NCI-H2081 (cell line): ENCODE measurements at places on chromosomes 1 and 21.

GRCh38 chr1:78303620-78304019 lies 187.2 kb upstream of the PTGFR start:
- no peak for DNase-seq

- DNase-seq = no peak
These were observed 13.0 kb upstream of the CNIH4 start for GRCh38 chr1:224343679-224344078.

DNA sequence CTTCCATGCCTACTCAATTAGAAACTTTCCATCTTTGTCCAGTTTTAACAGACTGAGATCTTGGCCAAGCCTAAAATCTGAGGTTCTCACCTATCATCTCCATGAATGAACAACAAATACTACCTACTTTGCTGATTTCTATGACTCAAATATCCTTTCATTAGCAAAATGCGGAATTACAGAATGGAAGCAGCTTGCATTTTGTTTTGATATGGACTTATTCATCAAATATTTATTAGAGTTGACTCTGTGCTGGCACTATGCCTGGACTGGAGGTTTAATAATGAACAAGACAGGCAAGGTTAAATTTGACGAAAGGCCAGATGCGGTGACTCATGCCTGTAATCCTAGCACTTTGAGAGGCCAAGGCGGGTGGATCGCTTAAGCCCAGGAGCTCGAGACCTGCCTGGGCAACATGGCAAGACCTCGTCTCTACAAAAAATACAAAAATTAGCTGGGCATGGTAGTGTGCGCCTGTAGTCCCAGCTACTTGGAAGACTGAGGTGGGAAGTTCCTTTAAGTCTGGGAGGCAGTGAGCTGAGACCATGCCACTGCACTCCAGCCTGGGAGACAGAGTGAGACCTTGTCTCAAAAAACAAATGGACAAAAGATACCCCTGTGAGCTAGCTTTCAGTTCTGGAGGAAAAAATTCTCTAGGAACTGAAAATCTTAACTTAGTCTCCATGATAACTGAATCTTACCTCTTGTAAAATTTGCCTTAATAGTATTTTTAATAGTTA lies 29.4 kb upstream of the SOD1 start:
- no peak for DNase-seq

- peak; percentile 6 for DNase-seq
These were observed 7.8 kb downstream of the C1orf162 start for GRCh38 chr1:111481387-111482221.

DNA sequence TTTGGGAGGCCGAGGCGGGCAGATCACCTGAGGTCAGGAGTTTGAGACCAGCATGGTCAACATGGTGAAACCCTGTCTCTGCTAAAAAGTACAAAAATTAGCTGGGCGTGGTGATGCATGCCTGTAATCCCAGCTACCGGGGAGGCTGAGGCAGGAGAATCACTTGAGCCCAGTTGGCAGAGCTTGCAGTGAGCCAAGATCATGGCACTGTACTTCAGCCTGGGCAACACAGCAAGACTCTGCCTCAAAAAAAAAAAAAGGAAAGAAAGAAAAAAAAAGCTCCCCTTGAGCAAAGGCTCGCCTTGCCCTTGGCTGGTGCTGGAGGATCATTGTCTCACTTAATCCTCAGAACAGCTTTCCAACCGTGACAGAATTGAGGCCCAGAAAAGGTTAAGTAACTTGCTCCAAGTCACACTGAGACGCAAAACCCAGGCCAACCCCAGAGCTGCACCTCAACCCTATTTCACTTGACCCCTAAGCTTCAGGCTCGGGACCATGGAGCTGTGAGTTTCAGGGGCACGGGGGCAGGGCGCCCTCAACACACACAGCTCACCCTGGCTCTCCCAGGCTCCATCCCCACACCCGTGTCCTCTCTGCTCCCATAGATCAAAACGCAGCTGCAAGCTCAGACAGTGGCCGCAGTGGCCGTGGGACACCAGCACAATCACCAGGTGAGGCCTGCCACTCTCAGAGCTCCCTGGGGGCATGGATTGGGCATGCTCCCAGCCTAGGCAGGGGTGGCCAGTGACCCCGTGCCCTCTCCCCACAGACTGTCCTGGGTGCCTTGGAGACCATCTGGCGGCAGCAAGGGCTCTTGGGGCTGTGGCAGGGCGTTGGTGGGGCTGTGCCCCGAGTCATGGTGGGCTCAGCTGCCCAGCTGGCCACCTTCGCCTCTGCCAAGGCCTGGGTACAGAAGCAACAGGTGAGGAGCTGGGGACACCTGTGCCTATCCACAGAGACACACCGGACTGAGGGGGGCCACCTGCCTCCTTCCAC lies 1.6 kb downstream of the SLC25A34 start:
- no peak for DNase-seq

- DNase-seq = no peak
These were observed 42.1 kb downstream of the DMRTB1 start for GRCh38 chr1:53501065-53502005.

GRCh38 chr1:17359031-17359430 lies 13.0 kb upstream of the PADI6 start:
- no peak for DNase-seq

DNA sequence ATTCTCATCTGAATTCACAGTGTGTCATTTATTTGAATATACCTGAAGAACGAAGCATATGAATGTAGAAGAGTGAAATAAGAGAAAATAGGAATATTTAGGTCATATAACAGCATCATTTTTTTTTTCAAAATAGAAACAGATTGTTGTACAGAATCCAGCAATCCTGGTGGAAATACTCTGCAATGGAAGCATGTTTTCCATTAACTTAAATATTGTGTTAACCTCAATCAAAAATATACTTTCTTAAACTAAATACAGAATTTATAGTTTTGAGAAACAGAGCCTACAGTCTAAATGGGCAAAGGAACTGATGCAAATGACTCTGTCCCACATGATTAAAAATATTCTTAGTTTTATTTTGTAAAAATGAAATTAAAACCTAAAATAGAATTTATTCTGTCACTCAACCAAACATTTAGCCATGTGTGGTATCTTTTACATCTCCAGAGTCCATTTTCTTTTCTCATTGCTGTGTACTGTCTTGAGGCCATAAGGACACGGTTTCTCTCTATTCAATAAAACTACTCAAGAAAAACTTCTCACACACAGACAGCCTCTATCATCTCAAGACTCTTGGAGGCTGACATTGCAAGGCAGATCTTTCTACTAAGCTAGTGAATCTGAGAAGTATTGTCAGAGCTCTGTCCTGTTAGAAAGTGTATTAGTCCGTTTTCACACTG lies 322.6 kb downstream of the LTN1 start:
- DNase-seq = no peak

GRCh38 chr1:236389253-236389652 lies 4.8 kb upstream of the EDARADD start:
- DNase-seq = no peak

DNA sequence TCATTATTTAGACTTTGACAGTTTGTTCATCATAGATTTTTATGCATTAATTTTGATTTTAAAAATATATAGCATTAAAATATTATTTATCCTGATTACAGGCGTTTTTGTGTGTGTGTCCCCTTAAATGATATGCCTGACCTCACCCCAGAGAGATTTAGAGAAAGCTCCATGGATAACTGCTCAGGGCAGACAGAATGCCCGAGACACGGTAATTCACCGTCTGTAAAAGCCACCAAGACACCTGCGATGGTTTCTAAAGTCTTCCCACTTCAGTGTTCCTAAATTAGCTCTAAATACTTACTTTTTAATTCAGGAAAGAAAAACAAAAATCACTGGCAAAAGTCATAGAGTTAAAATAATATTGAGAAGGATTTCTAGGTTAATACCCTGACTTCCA lies 350.6 kb upstream of the RUNX1 start:
- no peak for DNase-seq

GRCh38 chr1:116664366-116664977 lies 3.1 kb downstream of the IGSF3 start:
- peak; percentile 37 for DNase-seq

GRCh38 chr1:94831641-94832040 lies 11.5 kb downstream of the SLC44A3 start:
- no peak for DNase-seq

DNA sequence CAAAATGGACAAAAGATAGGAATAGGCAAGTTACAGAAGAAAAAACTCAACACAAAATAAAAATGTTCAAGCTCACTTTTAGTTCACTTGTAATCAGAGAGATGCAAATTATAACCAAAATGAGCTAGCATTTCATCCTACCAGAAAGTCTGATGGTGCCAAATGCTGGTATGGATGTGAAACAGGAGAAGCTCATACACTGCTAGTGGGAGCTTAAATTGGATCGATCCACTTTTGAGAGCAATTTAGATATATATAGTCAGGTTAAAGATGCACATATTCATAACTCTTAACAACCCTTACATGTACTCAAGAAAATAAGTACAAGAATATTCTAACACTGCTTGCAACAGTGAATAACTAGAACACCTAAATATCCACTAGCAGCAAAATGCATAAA lies 18.5 kb upstream of the CAMSAP2 start:
- no peak for DNase-seq

DNA sequence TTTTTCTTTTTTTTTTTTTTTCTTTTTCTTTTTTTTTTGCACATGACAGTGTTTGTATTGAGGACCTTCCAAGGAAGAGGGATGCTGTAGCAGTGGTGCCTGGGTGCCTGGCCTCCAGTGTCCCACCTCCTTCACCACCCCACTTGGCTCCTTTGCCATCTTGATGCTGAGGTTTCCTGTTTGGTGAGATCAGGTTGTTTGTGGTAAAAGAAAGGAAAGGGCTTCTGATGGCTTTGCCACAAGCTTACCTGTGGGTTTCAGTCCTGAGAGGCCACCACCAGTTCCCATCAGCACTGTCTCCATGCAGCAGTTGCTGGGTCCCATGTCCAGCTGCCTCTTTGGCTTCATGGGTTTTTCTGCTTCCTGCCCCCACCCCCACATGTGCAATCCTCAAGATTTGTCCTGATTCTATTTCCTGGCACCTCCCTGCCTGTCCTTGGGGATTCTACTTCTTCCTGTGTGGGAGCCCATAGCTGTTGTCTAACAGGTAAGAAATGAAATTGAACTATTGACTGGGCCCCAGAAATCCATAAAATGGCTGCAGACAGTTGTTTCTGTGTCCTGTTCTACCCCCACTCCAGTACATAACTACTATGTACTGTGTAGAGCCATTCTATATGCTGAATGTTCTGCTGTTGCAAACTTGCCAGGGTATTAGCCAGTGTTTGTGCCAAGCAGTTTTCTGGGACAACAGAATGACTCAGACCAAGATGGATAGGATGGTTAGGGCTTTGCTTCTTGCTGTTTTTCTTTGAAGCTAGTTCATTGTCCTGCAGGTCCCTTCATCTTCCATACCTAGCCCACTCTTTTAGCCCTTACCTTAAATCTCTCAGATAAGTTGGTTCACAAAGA lies 4.2 kb upstream of the CCDC28B start:
- no peak for DNase-seq

DNA sequence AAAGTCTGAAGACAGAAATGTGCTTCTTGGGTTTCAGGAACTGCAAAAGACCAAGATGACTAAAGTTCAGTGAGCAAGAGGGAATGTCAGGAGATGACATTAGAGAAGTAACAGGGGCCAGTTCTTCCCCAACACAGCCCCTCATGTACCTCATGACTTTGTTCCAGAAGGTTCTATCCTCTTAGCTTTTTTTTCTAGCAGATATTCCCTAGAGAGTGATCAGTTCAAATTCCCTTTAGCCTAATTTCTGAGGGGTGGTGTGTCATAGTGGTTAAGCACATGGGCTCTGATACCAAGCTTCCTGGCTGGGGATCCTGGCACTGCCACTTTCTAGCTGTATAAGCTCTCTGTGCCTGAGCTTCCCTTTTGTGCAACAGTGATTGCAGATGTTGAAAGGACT lies 108.0 kb downstream of the LBR start:
- DNase-seq = no peak

GRCh38 chr1:13948888-13949391 lies 249.0 kb downstream of the PRDM2 start:
- no peak for DNase-seq

DNA sequence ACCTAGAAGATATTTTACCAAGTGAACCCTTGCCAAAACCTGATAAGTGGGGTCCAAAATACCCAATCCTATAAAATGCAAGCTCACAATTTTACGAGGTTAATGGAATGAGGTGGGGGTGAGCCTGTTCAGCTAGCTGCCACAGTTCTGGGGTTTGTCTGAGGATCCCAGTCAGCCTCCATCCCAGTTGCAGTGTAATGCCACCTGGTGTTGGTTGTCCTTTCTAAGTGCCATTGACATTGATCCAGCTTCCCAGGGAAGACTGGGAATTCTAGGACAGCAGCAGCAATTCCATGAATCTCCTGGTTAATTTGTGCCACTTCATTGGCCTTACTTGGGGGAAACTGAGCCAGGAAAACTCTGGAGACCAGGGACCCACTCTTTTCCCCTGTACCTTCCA lies 298.3 kb downstream of the RWDD3 start:
- DNase-seq = no peak

- DNase-seq = no peak
These were observed 83.5 kb upstream of the HIVEP3 start for GRCh38 chr1:42002220-42002619.

- no peak for DNase-seq
These were observed 355.1 kb upstream of the RUNX1 start for GRCh38 chr21:35404247-35404646.

DNA sequence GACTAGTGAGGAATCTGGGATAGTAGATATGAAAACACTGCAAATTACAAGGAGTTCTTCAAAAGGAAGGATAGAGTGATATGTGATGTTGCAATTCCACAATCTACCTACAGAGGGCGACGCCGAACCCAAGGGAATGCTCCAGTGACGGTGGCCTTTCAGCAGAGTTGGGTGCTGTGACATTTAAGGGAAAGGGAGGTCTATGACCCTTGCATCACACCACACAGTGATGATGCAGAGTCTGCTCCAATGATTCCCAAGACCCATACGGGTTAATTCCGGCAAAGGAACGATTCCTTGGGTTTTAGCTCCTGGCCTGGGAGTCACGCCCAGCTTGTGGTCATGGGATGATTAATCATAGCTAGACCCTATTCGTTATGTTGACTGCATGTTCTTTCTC lies 123.0 kb upstream of the IGSF21 start:
- DNase-seq = peak; percentile 3

- peak; percentile 92 for DNase-seq
These were observed 25.3 kb upstream of the ADGRB2 start for GRCh38 chr1:31789259-31790065.

GRCh38 chr21:37149411-37149810 lies 76.4 kb downstream of the TTC3 start:
- DNase-seq = no peak

DNA sequence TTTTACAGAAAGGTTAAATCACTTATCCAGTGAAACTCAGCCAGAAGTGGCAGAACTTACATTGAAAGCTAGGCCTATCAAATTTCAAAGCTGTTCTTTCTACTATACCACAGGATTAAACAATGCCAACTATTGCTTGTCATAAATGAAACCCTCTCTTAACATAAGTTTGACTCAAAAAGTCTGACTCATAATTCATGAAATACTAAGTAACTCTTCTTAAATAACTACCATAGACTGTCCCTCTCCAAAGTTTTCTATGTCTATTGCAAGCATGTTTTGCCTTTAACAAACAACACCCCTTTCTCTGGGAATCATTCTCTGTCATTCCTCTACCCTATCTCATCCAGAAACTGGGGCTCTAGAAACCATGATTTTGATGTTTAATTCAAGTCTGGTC lies 109.5 kb upstream of the UBE2U start:
- DNase-seq = no peak

GRCh38 chr21:42777064-42777756 lies 102.1 kb downstream of the WDR4 start:
- DNase-seq = no peak
